ENCODE measurements at places on chromosomes 16 and 17.
A peak's percentile ranks its signal among the peaks of the same experiment; 100 is the strongest.

GRCh38 chr16:2820836-2821486 lies 3.9 kb downstream of the PRSS21 start:
- no peak for DNase-seq

- no peak for DNase-seq
Observed at GRCh38 chr17:51231999-51232398, 27.9 kb downstream of the MBTD1 start.

- DNase-seq = no peak
Observed at GRCh38 chr17:38748149-38748891, at the start of gene PCGF2. TSS of gene PCGF2 (minus strand) at chr17:38748336. CDS start at chr17:38740402, 7,934 bp downstream.

DNA sequence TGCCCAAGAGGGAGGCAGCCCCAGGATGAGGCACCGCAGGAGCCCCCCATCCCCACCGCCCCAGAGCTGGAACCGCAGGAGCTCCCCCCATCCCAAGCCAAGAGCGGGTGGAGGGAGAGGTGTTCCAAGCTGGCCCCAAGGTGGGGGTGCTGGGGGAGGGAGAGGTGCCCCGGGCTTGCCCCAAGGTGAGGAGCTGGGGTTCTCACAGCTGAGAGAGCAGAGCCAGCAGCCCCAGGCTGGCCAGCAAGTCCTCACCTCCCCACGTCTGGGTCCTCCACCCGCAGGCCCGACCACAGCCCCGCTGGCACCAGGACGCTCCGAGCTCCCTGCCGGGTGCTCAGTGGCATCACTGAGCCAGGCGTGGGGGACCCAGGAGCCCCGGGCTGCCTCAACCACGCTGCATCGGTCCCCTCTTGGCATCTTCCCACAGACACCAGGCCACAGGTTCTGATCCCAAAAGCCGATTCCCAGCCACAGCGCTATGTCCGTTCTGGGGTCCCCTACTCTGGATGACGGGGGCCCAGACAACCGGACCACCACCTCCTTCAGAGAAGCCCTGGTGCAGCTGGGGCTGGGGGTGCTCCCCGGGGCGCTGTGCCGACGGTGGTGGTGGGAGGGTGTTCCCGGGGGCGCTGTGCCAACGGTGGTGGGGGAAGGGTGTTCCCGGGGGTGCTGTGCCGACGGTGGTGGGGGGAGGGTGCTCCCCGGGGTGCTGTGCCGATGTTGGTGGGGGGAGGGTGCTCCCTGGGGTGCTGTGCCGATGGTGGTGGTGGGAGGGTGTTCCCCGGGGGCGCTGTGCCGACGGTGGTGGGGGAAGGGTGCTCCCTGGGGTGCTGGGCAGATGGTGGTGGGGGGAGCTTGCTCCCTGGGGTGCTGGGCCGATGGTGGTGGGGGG lies 15.4 kb upstream of the WDR45B start:
- DNase-seq = no peak

- DNase-seq = no peak
Observed at GRCh38 chr17:56488800-56489199, 104.7 kb upstream of the NOG start.

DNA sequence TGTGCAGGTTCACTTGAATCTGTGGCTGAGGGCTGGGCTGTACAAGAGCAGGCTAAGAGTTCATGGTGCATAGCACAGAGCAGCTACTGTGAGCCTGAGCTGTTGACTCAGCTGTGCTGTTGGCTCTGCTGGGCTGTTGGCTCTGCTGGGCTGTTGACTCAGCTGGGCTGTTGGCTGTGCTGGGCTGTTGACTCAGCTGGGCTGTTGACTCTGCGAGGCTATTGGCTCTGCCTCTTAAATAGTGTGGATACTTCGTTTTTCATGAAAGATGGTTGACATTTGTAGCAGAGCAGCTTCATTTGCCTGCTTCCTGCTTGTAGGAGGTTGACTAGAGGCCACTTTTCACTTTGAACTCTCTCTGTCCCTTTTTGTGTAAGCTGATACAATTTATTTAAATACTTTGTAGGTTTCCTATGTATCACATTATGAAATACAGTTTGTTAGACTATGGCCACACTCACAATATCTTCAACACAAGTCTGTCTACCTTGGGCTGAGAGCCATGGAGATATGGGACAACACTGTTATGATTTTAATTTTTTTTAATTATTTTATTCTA lies 40.3 kb upstream of the CCNF start:
- DNase-seq = no peak

GRCh38 chr17:66430846-66431795 lies 128.7 kb downstream of the PRKCA start:
- DNase-seq = no peak

DNA sequence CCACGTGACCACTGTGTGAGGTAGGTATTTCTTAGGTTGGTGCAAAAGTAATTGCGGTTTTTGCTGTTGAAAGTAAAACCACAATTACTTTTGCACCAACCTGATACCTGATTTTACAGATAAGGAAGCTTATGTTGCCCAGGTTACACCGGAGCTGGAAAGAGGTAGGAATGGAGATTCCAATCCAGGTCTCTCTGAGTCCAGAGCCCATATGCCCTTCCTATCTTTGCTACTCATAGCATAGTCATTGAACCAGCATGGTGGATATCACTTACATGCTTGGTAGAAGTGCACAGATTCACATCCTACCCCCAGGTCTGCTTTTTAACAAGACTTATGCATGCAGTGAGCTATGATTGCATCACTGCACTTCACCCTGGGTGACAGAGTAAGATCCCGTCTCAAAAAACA lies 61.8 kb downstream of the ARSG start:
- DNase-seq = no peak

DNA sequence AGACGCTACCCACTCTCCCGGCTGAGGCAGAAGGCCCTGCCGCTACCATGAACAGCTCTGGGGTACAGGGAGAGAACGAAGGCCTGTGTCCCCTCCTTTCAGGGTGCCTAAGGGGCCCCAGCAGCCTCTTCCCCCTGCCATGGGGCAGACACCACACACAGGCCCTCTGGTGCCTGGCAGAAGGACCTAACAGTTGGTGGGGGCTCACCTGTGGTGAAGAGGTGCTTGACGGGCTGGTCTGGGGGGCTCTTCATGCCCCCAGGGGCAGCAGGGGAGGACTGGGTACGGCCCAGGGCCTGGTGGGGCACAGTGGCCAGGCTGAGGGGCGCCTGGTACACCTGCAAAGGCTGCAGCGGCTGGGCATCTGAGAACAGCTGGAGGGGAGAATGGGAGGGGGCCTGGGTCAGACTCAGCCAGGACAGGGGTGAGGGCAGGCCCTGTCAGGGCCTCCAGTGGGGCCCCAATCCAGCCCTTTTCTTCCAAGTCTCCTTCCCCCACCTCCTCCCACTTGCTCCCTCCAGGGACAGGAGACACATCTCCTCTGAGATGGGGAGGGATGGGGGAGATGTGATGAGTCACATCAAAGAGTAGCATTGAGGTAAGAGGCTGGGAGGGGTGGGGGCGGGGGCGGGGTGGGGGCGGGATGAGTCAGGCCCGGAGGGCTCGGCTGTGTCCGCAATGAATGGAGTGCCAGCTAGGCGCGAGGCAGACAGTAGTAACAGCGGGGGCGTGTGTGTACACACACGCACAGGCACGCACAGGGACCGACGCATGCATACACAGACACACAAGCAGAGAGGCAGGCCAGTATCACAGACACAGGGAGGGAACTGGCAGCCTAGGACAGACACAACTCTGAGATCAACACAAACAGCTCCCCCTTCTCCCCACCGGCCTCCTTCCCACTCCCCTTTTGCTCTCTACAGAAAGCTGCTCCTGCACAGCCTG lies 16.1 kb downstream of the G6PC3 start:
- DNase-seq = peak; percentile 77

DNA sequence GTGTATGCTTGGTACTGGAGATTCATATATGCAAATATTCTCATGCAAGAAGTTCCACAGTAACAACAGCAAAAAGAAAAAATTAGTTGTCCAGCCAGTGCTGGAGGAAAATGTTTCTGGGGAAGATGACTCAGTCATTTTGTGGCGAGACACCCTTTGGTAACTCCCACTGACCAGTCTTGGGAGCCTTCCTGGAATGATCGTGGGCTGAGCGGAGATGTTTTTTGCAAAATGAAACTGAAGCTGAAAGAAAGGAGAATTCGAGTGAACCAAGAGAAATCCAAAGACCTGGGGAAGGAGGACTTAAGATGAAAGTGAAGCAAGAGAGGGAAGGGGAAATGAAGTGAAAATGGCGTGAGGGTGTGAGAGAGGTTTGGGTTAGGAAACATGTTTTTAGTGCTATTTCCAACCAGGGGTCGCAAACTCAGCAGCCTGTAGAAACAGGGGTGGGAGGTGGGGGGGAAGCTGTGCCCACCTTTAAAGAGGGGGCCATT lies 5.2 kb downstream of the ITPRIPL2 start:
- no peak for DNase-seq

DNA sequence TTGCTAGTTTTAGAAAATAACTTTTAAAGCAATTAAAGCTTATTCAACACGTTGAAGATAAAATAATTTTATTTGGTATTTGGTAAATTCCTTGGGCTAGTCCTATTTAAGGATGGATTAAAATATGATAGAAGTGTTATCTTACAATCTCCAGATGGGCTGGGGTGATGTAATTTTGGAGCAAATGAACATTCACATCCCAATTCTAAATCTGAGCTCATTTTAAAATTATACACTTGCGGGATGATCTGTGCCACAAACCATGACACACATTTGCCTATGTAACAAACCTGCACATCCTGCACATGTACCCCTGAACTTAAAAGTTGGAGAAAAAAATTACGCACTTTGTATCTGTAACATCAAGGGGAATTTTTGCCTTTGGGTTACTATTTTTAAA lies 31.5 kb downstream of the NLK start:
- no peak for DNase-seq

- peak; percentile 57 for DNase-seq
Observed at GRCh38 chr17:73645050-73645871, 1.0 kb upstream of the SDK2 start.

GRCh38 chr17:49280918-49281317 lies 50.3 kb upstream of the PHOSPHO1 start:
- no peak for DNase-seq

DNA sequence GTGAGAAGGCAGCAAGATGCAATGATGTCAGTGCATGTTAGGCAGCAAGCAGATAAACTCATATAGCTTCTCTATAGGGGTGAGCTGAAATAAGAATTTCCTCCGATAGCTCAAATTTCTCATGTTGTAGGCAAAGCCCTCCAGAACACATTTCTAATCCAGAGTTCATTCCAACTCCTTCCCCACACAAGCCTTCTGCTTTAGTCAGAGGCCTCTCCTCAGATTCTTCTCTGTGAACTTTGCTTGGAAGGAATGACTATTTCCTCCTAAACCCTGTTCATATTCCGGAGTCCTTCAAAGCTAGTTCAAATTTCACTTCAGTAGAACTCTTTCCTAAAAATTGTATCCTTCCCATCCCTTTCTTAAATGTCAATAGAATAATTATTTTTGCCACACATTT lies 144.8 kb downstream of the KCNJ2 start:
- DNase-seq = no peak

- DNase-seq = no peak
Observed at GRCh38 chr17:39231091-39231561, 5.4 kb upstream of the STAC2 start.

- DNase-seq = no peak
Observed at GRCh38 chr17:81833921-81834830, 674 bp downstream of the PPP1R27 start.

GRCh38 chr17:1041746-1042145 lies 44.8 kb downstream of the TIMM22 start:
- DNase-seq = no peak

DNA sequence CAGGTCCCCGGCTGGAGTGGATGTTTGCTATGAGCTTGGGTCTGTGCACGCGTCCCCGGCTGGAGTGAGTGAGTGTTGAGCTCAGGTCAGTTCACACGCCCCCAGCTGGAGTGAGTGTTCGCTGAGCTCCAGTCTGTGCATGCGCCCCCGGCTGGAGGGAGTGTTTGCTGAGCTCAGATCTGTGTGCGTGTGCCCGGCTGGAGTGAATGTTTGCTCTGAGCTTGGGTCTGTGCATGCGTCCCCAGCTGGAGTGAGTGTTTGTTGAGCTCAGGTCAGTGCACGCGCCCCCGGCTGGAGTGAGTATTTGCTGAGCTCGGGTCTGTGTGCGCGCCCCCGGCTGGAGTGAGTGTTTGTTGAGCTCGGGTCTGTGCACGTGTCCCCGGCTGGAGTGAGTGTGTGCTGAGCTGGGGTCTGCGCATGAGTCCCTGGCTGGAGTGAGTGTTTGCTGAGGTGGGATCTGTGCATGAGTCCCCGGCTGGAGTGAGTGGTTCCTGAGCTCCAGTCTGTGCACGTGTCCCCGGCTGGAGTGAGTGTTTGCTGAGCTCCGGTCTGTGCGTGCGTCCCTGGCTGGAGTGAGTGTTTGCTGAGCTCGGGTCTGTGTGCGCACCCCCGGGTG lies 284.2 kb downstream of the SNX29 start:
- DNase-seq = no peak

GRCh38 chr17:2067608-2068024 lies 12.7 kb downstream of the HIC1 start:
- no peak for DNase-seq

DNA sequence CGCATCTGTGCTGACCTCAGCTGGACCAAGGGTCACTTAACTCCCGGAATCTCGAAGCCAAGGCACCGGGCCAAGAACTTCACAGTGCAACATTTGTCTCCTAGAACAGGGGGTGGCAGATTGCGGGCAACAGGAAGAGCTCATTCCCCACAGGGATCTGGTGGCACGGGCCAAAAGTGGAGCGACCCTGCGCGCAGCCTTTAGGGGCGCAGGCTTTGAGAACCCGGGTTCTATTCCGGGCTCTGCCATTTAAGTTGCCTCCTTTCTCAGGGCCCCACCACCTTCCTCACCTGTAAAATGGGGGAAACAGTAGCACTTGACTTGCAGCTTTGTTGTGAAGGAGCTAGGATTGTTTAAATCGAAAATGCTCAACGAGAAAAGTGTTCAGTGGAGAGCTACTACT lies 651 bp downstream of the SHMT1 start:
- DNase-seq = no peak

GRCh38 chr17:38746849-38747462 lies 1.2 kb downstream of the PCGF2 start:
- DNase-seq = no peak

GRCh38 chr17:37475731-37476420 lies 13.8 kb upstream of the DUSP14 start:
- no peak for DNase-seq

GRCh38 chr17:57051886-57052361 lies 33.1 kb upstream of the AKAP1 start:
- DNase-seq = no peak

DNA sequence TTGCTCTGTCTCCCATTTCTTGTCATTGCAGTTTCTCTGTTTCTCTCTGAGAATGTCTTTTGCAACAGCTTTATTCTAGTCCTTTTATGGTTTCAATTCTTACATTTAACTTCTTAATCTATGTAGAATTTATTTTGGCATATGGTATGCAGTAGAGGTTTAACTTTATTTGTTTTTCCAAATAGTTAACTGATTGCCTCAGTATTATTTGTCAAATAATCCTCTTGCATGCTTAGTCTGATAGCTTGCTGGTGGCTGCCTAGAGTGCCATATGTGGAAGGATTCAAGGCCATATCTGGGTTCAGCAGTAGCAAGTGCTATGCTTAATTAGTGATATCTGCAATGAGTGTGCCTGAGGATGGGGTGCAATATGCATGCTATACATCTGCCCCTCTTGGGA lies 6.9 kb downstream of the SNTB2 start:
- DNase-seq = no peak
